ENCODE measurements at places on chromosomes 3 and 15.

- DNase-seq, result no peak
Observed at GRCh38 chr3:35404571-35404970, 234.8 kb upstream of the ARPP21 start.

GRCh38 chr3:192444096-192444790 lies 283.1 kb downstream of the FGF12 start:
- DNase-seq, result peak; percentile 27

- no peak for DNase-seq
Observed at GRCh38 chr3:157384031-157384430, 52.6 kb upstream of the PTX3 start.

DNA sequence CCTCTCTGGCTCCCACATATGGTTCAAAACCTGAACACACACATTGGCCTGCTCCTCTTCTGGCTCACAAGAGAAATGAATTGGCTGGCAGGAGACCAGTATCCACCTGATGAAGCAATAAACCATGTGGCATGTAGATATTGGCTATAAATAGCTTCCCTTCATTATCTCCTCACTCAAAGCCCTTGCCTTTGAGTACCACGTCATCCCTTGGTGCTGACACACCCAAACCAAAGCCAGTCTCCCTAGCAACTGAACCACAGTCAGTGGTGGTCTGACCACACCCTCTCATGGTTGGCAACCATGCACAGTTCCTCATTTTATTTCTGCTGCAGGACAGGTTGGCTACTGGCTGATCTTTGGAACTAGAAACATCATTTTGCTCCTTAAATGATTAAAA lies 98.8 kb downstream of the ZNF621 start:
- no peak for DNase-seq

DNA sequence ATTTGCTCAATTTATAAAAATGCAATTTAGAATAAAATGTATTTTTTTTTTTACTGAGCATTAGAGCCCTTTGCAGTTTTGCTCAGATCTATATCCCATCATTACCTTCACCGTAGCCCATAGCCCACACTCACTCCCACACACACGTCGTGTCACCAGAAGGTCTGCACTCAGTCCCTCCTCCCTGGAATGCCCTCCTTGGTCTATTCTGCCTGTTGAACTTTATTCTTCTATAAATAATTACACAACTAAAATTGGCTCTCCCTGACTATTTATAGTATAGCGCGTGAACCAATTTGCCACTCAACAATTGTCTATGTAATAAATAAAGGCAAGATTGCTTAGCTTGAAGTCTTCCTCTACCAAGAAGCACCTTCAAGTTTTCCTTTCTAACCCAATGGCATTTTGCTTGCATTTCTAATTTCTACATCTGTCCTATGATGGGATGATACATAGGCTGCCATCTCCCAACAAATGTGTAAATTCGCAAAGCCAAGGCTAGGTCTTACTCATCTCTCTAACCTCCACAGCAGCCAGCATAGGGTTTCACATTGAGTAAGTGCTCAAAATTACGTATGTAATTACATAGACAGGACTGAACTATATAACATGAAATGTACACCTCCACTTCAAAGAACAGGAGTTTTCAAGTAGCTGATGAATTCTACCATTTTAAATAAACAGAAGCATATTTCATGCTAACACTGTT lies 172.0 kb upstream of the HES1 start:
- DNase-seq, result no peak

DNA sequence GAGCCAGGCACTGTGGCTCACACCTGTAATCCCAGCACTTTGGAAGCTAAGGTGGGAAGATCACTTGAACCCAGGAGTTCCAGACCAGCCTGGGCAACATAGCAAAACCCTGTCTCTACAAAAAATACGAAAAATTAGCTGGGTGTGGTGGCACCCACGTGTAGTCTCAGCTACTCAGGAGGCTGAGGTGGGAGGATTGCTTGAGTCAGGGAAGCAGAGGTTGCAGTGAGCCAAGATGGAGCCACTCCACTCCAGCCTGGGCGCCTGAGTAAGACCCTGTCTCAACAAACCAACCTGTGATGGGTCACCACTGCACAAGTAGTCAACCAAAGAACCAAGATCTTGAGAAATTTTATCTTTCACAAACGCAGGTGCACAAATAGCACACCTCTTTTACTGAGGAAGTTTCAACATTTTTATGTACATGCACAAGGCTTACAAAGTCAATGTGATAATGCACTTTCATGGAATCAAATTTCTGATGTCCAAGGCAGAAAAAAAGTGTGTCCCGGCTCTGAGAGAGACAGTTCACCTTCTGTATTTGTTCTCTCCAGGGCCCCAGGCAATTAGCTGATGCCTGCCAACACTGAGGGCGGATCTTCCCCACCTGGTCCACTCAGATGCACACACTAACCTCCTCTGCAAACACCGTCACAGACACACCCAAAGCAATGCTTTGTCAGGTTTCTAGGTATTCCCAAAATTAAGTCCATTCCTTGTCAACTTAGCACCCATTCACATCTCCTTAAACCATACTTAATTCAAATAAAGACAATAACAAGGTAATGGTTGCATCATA lies 12.4 kb downstream of the ACAA1 start:
- no peak for DNase-seq

GRCh38 chr15:88574655-88575054 lies 28.2 kb upstream of the DET1 start:
- DNase-seq, result no peak

DNA sequence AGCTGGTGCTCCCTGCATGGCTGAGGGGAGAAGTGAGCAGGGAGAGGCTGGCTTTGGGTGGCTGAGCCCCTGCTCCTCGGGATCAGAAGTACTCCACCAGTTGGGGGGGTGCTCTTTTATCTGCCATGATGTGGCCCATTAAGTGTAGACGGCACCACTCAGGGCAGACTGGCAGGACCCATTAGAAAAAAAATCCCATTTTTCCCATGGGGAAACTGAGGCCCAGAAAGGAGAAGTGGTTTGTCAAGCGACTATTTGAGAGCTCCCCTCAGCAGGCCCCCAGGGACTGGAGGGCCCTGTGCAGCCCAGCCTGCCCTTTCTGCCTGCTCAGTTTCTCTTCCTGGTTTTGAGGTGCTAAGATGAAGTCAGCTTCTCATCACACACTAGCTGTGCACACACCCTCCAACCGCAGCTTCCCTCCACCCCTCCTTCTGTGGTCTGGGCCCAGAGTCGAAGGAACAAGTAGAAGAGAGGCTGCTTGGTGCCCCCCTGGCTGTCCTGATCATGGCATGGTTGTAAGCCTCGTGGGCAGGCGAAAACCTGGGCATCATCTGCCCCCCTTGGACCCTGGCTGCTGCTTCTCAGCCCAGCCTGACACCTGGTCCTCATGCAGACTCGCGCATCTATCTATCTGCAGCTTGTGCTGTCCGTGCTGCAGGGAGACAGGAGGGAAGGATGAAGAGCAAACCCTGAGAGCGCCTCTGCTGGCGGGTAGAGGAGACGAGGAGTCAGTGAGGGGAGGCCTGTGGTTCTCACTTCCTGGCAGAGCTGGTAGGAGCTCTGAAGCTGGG lies 5.6 kb downstream of the CSK start:
- peak; percentile 93 for DNase-seq

DNA sequence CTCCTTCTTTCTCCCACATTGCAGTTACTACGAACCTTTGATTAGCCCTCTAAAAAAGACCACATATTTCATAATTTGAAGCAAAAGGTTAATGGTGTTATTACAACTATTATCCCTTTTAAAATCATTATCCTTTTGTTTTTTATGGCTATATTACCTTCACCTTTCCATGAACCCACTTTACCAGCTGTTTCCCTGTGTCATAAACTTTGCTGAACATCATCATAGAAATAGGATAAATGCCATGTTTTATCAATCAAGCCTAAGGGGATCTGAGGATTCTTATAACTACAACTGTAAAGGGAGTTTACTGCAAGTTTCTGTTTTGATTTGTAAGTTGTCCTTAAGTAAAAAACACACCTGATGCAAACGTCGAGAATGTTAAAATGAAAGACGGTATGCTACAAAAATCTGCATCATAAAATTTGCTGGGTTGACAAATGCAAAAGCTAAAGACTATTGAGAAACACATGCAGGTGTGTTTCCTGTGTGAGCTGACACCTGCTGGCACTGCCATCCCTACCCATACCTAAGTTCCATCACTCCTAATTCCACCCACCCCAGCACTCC lies 39.1 kb upstream of the ARRDC4 start:
- no peak for DNase-seq

GRCh38 chr3:53730576-53730975 lies 115.6 kb downstream of the CHDH start:
- no peak for DNase-seq

- DNase-seq, result no peak
Observed at GRCh38 chr3:100760377-100760776, 51.1 kb downstream of the TFG start.

DNA sequence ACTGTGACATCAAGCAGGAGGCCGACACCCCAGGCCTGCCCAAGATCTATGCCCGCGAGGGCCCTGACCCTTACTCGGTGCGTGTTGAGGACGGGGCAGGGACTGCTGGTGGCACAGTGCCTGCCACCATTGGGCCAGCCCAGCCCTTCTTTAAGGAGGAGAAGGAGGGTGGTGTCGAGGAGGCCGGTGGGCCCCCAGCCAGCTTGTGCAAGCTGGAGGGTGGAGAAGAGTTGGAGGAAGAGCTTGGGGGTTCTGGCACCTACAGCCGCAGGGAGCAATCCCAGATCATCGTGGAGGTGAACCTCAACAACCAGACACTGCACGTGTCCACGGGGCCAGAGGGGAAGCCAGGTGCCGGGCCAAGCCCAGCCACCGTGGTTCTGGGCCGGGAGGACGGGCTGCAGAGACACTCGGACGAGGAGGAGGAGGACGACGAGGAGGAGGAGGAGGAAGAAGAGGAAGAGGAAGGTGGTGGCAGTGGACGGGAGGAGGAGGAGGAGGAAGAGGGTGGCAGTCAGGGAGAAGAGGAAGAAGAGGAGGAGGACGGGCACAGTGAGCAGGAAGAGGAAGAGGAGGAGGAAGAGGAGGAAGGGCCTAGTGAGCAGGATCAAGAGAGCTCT lies 5.4 kb downstream of the ZBTB47 start:
- DNase-seq, result no peak

DNA sequence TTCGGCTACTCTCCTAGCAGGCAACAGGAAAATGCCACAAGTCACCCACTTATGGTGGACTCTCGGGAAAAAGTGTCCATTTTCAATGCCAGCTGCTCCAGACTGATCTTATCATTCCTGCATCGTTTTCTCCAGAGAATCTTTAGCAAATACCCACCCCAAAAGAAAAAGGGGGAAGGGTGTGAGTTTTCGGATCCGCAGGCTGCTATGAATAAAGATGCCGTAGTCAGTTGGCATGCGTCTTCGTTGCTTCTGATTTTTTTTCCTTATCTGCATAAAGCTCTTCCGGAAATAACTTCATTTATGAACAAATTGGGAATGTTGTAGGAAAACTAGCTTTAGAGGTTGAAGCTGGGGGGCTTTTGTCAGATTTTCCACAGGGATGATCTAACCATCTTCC lies 22.4 kb upstream of the VILL start:
- no peak for DNase-seq

DNA sequence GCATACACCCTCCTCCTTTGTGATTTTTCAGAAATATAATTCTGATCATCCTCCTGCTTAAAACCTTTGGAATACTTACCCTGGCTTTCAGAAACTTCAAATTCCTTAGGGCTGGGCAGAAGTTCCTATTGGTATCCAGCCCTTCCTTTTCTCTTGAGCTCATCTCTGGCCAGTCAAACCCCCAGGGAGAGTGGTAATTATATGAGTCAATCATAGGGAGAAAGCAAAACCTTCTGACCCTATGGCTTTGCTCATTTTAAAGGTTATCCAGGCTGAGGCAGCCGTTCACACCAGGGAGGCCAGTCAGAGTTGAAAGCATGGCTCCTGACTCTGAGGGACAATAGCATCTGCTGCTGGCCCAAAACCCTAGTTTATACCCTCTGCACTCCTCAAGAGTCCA lies 23.9 kb upstream of the CTNNB1 start:
- no peak for DNase-seq

DNA sequence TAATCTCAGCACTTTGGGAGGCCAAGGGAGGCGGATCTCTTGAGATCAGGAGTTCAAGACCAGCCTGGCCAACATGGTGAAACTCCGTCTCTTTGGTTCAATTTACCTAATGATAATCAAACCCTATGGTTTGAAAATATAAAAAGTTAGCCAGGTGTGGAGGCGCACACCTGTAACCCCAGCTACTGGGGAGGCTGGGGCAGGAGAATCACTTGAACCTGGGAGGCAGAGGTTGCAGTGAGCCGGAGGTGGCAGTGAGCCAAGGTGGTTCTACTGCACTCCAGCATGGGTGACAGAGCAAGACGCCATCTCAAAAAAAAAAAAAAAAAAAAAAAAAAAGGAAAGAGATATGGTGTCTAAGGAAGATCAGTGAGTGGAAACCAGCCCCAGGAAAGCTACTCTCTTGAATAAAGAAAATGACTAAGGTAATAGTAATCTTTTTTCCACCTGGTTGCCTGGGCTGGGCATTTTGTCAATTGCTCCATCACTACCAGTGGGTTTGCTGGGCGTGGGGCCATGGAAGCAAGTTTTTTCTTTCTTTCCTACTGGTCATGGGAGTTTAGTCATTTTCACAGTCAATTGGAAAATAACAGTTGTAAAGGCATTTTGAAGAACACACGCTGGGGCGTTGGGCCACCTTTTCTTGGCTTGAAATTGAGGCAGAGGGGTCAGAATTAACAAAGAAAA lies 387.6 kb upstream of the RGMA start:
- no peak for DNase-seq

DNA sequence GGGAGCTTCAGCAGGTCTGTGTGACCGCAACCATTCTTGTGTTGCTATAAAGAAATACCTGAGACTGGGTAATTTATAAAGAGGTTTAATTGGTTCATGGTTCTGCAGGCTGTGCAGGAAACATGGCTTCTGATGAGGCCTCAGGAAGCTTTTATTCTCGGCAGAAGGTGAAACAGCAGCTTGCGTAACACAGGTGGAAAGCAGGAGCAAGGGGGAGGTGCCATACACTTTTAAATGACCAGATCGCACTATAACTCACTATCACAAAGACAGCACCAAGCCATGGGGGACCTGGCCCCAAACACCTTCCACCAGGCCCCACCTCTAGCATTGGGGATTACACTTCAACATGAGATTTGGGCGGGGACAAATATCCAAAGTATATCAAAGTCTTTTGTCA lies 8.3 kb upstream of the CIB2 start:
- no peak for DNase-seq

- DNase-seq, result no peak
Observed at GRCh38 chr3:123076496-123077418, 9.9 kb downstream of the PDIA5 start.

DNA sequence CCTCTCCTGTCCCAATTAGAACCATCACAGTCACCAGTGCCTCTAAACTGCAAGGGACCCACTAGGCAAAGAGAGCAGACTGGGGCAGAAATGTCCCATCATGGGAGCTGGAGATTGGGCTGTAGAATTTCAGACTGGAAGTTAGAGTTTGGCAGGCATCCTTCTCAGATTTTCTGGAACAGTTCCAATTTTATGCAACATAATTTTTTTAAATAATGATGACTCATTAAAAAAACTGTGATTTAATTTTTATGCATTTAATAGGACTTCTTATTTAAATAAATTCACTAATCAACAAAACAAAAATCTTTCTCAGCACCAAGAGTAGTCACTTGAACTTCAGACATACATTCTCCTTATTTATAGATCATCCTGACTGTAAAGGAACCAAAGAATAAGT lies 84.6 kb upstream of the SLC7A14 start:
- no peak for DNase-seq
